Activated gamma-delta T cell treated with Interleukin-2 at 50 U/mL for 16 hours (primary cell): ENCODE measurements at places on chromosomes 1 and 21.
A peak's percentile ranks its signal among the peaks of the same experiment; 100 is the strongest.

DNA sequence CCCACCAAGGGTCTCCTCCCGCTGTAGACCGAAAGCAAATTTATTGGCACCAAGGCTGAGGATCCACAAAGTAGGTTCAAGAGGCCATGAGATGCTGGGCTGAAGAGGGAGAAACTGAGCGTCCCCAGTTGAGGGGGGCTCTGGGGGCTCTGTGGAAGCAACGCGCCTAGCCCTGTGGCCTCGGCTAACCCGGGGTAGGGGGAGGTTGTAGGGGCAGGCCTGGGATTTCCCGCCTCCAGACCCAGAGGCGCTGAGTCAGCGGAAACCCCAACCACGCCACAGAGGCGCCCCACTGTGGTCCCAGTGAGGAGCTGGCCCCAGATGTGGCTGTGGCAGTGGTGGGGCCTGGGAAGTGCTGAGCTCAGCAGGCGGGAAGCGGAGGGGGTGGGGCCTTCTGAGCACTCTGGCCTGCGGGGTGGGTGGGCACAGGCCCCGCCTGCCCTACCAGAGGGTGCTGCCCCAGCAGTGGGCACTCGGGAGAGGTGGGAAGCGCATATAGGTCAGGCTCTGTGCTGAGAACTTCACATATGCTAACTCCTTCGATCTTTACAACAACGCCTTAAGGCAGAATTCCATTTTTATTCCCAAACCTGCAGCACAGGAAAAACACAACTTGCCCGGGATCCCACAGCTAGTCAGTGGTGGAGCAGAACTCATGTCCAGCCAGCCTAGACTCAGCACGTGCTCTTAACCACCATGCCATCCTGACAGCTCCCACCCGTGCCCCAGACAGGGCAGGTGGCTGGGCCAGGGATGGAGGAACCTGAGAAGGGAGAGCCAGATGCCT is 1.5 kb upstream of the COL16A1 start:
- peak; percentile 55 for DNase-seq

GRCh38 chr1:223827193-223827663 is 18.5 kb downstream of the TP53BP2 start:
- no peak for DNase-seq

DNA sequence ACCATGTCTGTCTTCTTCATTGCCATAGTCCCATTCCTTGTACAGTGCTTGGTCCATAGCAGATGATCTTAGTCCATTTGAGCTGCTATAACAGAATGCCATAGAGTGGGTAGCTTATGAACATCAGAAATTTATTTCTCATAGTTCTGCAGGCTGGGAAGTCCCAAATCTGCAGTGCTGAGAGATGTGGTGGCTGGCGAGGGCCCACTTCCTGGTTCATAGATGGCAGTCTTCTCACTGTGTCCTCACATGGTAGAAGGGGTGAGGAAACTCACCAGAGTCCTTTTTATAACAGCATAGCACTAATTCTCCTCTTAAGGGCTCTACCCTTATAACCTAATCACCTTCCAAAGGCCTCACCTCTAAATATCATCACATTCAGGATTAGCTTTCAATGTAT is 23.1 kb upstream of the RAP1A start:
- DNase-seq, result peak; percentile 63

DNA sequence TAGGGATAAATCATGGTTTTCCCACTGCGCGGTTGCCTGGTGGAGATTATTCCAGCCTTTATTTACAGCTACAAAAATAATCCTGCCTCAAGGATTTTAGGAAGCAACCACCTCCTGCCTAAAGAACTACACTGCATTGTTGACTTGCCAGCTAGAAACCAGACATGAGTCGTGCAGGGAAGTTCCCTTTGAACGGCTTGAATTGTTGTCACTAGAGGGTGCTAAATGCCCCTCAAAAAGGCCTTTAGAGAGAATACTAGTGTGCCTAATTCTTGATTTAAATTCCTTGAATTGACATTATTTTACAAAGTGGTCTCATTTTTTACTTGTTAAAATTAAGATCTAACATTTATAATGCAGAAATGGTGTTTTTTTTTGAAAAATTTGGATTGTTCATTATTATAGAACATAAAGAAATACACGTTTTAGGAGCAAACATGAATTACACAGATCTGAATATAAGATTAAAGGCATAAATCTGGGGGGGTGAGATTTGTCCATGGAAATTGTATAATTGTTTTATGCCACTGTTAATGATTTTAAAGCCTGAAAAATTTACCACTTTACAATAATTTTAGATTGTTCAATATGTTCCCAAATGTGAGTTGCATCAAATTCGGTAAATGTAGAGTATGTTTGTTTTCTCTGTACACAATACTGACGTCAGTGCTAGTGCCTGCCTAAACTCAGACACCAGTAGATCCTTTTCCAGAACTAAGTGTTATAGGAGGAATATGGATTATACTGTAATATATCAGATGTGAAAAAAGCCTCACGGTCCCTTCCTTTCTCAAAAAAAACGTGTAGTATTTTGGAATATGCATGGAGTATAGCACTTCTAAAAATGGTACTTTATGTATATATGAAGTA is 7.6 kb upstream of the ERG start:
- DNase-seq, result no peak

DNA sequence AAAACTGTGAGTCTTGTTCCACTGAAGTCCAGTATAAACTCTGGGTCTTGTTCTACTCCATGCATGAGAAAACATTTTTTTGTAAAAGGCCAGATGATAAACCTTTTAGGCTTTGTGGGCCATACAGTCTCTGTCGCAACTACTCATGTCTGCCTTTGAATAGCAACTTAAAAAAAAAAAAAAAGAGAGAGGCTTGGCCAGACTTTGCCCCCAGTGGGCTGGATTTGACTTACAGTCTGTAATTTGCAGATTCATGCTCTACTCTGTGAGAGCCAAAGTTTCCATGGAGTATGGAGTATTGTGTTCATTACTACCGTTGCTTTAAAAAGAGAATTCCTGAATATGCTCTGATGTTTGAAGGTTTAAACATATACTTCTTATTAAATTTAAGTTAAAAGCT is 654.9 kb upstream of the PKN2 start:
- no peak for DNase-seq

DNA sequence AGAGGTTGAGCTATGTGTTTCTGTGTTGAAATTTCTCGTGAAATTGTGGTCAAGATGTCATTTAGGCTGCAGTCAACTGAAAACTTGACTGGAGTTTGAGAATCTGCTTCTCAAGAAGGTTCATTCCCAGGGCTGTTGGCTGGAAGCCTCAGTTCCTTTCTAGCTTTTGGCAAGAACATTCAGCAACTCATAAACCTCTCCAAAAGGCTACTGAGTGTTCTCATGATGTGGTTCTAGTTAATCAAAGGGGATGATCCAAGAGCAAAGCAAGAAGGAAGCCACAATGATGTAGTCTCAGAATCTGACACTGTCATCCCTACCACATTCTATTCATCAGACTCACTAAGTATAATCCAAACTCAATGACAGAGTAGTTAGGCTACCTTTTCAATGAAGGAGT is 66.6 kb downstream of the SPATA6 start:
- no peak for DNase-seq

DNA sequence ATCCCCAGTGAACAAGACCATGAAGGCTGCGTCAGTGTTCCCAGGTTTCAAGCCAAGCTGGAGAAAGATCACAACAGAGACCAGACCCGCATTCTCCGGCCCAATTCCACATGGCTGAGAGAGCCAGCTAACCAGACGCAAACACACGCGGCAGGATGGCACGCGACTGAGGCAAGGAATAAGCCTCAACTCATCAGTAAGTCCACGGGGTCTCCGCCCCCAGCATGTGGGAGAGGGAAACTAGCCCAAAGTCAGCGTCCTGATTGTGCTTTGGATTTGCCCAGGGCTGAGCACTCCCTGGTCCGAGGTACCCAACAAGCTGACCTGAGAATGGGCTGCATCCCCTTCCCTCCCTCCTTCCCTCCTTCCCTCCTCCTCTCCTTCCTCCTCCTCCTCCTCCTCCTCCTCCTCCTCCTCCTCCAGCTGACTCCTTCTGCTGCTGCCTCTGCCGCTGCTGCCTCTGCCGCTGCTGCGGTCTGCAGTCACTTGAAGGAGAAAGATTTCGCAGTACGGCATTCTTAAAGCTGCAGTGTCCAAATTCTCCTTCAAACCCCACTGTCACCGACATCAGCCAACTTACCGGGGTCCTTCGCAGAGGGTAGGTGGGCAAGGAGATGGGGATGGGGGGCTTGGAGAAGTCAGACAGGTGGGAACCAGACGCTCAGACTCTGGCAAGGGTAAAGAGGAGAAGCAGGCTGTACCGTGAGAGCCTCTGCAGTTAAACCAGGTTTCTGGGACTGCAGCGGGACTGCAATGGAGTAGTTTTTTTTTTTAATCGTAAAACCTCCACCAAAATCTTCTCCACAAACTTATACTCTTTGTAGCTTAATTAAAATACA is 33.0 kb upstream of the H6PD start:
- no peak for DNase-seq

GRCh38 chr21:44727321-44727720 is 15.9 kb upstream of the TSPEAR start:
- no peak for DNase-seq

DNA sequence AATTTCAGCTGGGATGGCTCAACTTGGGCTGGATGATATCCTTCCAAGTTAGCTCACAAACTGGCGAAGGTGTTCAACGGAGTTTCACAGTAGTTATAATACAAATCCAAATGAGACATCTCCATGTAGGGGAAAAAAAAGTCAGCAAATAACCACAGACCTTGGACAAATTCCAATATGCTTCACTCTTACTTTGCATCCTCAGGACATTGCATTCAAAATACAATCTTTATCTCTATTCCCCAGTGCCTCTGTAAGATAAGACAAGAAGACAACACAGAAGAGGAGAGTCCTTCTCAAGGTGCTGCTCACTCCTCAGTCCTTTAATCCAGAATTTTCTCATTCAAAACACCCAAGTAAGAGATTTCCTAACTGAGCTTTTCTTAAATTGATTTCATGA is 1797.7 kb downstream of the MRPL39 start:
- no peak for DNase-seq

DNA sequence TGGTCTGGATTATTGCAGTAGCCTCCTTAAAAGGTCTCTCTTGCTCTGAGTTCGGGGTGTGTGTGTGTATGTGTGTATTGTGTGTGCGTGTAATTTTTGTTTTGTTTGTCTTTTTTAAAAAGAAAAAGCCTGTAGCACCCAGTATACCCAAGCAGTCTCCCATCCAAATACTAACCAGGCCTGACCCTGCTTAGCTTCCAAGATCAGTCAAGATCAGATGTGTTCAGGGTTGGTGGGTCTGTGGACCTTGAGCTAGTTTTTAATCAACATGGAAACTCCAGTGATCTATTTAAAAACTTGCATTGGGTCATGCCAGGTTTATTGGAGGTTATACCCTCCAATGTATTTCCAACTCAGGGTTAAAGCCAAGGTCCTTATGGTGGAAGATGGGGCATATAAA is 40.3 kb downstream of the FNBP1L start:
- DNase-seq, result no peak

- DNase-seq, result no peak
Observed at GRCh38 chr1:89839516-89839915, 18.7 kb downstream of the LRRC8D start.

DNA sequence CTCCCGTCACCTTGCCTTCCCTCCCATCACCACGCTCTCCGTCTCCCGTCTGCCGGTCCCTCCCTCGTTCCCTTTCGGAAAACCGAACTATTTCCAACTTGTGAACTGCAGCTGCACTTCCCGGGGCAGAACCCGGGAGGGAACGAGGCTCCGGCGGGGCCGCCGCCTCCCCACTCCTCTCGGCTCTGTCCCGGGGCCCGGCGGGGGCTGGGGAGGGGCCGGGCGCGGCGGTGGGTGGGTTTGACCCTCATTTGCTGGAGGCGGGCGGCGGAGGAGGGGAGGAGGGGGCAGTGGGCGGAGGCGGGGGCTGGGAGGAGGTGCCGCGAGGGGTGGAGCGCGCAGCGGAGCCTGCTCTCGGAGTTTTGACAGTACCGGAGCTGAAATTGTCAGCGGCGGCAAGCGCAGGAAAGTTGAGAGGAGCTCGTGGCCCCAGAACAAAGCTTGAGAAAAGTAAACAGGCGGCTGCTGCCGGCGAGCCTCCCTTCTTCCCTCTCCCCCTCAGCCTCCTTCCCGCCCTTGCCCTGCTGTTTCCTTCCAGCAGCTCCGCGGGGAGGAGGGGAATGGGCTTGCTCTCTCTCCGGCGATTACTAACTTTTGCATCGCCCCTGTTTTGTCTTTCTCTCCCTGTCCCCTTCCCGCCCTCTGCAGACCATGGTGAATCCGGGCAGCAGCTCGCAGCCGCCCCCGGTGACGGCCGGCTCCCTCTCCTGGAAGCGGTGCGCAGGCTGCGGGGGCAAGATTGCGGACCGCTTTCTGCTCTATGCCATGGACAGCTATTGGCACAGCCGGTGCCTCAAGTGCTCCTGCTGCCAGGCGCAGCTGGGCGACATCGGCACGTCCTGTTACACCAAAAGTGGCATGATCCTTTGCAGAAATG is 2.9 kb downstream of the LMO4 start:
- peak; percentile 62 for DNase-seq

GRCh38 chr21:32329331-32329730 is 30.7 kb downstream of the MRAP start:
- DNase-seq, result no peak

GRCh38 chr21:37181059-37181458 is 86.1 kb downstream of the VPS26C start:
- no peak for DNase-seq

DNA sequence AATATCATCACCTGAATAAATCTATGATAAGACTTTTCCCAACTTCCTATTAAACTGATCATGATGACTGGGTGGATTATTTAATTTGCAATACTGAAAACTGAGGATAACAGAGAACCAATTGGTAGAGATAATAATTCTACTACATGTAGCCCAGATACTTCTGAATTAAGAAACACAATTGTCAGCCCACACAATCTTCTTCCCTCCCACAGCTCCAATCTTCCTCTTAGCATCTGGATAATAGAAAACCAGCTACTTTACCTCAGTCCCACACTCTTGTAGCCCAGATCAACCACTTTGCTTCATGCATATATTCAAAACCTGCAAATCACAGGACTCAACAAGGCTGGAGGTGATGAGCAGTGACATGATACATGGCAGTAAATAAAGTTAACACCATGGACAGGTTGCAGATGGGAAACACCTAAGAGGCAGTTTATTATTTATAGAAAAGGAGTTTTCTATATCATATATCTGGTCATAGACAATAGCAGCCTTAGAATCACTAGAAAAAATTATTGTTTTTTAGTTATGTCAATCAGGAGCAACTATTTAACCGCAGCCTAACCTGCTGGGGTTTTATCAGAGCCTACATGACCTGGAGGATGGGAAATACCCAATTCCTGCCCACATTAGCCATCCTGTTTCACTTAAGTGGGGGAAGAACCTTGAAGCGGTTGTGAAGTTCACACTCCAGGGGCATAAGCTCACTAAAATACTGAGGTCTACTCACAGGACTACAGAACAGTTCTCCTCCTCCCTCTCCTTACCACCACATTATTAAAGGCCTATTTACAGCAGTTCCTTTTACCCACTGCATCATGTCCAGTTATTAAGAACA is 16.7 kb downstream of the FRRS1 start:
- DNase-seq, result no peak

- no peak for DNase-seq
Observed at GRCh38 chr1:34784751-34785221, 3.8 kb downstream of the GJB3 start.

- no peak for DNase-seq
Observed at GRCh38 chr21:44420416-44421205, 34.7 kb upstream of the LRRC3 start.
